Fibroblast of skin of right quadriceps (primary cell): ENCODE measurements at places on chromosomes 5 and 9.

GRCh38 chr5:95045181-95045965, 239.5 kb downstream of the MCTP1 start:
- DNase-seq, result no peak

DNA sequence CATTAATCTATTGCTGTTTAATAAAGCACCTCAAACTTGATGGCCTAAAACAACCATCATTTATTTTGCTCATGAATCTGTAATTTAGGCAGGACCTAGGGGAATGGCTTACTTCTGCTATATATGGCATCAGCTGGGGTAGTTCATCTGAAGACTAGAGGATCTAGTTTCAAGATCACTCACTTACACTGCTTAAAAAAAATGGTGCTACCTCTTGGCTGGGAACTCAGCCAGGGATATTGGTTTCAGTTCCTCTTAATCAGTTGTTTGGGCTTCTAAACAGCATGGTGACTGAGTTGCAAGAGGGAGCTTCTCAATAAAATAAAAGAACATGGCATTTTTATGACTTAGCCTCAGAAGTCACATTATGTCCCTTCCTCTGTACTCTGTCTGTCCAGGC, 142.0 kb downstream of the FAM114A2 start:
- DNase-seq, result peak; percentile 80

- no peak for DNase-seq
Measured at GRCh38 chr5:156715287-156715686, 134.8 kb upstream of the PPP1R2B start.

DNA sequence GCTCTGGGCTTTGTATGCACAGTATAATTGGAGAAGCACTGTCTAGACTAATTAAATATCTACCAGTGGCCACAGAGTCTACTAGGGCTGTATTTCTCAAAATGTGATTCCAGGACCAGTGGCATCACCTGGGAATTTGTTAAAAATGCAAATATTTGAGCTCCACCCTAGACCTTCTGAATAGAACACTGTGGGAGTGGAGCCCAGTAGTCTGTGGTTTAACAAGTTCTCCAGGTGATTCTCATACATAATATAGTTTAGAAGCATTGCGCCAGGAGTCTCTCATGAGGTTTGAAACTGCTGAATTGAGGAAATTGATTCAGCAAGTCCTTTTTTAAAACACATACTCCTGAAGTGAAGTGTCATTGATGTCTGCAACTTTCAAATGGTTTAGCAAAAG, 74.7 kb downstream of the FCHO2 start:
- DNase-seq, result peak; percentile 9

GRCh38 chr5:179536676-179537075, 13.7 kb upstream of the RUFY1 start:
- peak; percentile 22 for DNase-seq

DNA sequence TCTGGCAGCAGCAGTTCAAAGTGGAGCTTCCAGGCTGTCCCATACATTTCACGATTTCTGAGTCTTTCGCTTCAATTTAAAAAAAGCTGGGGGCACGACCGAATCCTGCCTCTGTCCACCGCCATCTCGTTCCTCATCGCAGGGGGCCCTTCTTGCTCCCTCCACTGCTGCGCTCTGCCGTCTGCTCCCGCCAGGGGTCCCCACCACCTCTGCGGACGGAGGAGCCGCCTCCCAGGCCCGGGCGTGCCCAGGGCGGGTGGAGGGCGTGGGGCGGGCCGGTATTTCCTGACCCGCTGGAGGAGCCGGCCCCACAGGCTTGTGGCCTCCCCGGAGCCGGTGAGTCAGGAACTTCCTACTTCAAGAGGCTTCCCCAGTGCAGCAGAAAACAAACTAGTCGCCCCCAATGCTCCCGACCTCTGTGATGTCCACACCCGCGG, 50.4 kb downstream of the USP20 start:
- DNase-seq, result peak; percentile 88

GRCh38 chr5:100854591-100854990, 48.5 kb downstream of the ST8SIA4 start:
- DNase-seq, result no peak

DNA sequence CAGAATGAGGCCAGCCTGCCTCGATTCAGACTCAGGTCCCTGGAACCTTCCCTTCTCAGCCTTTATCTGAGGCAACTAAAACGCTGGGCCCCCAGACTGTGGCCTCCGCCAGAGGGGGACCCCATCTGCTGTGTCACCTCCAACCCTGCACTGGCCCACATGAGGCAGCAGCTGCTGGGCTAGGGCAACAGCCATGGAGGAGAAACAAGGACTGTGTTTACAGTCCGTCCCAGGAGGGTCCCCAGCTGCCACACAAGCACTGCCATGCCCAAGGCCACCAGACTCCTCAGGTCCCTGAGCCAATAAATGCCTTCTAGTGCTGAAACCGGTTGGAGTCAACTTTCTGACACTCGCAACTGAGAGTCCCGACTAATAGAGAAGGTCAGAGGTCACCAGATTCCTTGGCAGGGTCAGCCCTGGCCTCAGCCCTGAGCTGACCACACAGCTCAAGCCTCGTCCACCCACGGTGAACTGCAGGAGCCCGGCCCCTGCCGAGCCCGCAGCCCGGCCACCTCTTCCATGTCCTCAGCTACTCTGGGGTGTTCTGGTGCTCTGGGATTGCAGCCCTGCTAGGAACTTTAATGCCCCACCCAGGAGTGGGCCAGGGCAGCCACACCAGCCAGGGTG, 77.0 kb downstream of the ZNF354C start:
- no peak for DNase-seq

GRCh38 chr5:135245521-135246499, 153.2 kb downstream of the MACROH2A1 start:
- peak; percentile 59 for DNase-seq

DNA sequence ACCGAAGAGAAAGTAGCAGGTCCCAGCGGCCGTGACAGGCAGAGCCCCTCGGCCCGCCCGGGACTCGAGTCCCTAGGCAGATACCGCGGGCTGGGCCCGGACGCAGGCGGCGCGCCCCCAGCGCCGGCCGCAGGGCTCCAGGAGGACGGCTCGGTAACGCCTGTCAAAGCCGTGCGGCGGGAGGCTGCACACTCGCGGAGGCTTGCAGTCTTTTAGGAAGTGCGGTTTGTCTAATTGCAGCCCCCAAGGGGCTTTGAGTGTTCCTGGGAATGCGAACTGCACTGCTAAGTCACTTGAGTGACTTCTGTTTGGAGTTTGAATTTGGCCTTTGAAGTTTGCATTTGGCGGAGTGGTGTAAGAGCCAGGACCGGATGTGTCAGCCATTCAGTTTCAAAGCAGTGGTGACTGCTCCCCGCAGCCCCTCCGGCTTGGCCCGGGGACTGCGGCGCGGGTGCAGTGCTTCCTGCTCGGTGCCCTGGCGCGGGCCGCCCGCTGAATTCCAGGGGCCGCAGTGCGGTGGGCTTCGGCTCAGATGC, 1.3 kb downstream of the MAP3K1 start:
- peak; percentile 54 for DNase-seq

- peak; percentile 32 for DNase-seq
Measured at GRCh38 chr9:23686257-23686656, 139.8 kb downstream of the ELAVL2 start.

GRCh38 chr9:17699615-17700330, 120.9 kb downstream of the SH3GL2 start:
- no peak for DNase-seq

DNA sequence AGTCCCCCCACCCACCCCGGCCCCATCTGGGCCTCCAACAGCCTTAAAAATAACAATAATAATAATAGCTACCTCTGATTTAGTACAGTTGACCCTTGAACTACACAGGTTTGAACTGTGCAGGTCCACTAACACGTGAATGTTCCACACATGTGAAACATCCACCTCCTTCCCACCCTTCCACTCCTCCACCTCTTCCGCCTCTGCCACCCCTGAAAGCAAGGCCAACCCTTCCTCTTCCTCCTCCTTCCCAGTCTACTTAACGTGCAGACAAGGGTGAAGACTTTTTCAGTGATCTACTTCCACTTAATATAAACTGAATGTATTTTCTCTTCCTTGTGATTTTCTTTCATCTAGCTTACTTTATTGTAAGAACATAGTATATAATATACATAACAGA, 10.8 kb downstream of the PDGFRB start:
- no peak for DNase-seq

GRCh38 chr9:90546200-90546599, 96.4 kb downstream of the DIRAS2 start:
- DNase-seq, result peak; percentile 86

GRCh38 chr5:135174315-135175096, 140.5 kb upstream of the PITX1 start:
- DNase-seq, result no peak

GRCh38 chr5:73599380-73599779, 26.6 kb upstream of the ARHGEF28 start:
- no peak for DNase-seq

- peak; percentile 57 for DNase-seq
Measured at GRCh38 chr9:17135295-17136160, 688 bp downstream of the CNTLN start.

GRCh38 chr5:43215073-43215631, 23.1 kb downstream of the NIM1K start:
- no peak for DNase-seq

DNA sequence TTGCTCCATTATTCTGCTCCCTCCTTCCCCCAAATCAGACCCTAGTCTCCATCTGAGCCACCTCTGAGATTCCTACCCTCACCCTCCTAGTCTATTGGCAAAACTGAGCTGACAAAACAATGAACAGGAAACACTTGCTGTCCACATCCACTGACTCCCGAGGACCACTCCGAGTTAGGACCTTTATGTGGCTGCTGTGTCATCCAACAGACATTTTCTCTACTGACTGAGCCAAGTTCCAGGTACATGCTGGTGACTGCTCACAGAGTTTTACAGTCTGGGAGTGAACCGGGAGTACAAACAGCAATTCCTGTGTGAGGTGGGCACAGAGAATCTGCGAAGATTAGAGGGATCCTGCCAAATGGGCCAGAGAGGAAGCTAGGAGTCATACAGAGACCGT, 39.2 kb downstream of the CFAP90 start:
- no peak for DNase-seq

DNA sequence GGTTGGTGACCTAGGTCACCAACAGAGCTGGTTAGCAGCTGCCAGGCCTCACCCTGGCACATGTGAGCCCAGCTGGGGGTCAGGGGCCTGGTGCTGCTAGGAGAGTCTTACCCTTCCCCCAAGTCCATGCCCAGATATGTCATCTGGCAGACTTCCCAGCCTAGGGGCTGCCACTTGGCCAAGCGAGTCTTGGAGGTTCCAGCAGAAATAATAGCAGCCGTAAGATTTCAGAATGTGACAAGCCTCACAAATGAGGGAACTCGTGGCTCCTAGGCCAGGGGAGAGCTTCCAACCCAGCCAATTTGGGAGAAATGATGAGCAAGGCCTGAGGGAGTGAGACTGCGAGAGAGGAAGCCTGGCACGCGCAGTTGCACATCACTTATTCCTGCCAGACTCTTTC, 11.1 kb downstream of the URM1 start:
- no peak for DNase-seq

- no peak for DNase-seq
Measured at GRCh38 chr5:80184235-80185023, 71.4 kb downstream of the SERINC5 start.

DNA sequence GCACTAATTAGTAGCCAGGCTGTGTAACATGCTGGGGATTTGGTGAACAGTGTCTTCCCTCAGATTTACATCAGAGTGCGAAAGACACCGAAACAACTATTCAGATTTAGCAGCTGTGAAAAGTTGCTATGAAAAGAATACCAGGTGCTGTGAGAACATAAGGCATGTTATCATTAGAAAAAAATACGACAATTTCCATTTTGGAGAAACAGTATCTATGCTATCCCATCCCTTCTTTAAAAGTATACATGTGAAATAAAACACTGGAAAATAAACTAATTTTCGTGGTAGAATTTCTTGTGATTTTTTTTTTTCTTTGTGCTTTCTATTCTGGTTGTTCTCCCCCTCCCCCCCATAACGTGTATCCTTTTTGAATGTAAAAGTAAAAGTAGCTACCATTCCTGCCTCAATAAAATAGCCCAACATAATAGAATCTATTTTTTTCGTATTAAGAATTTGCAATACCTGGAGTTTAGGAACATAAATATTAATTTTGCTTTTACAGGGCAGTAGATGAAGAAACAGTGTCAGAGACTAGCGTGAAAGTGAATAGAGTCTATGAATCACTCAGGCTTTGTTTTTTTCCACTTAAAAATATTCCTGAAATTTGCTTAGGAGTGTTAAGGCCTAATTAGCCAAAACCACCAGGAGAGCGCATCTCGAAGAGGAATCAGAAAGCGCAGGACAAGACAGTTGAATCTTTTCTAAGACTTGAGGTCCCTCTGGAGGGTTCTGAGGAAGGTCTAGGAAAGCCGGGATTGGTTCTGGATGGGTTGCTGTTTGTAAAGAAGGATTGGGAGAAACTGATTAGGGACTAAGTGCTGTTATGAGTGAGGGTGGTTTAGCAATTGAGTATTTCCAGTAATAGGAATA, 813 bp upstream of the SLU7 start:
- DNase-seq, result no peak

DNA sequence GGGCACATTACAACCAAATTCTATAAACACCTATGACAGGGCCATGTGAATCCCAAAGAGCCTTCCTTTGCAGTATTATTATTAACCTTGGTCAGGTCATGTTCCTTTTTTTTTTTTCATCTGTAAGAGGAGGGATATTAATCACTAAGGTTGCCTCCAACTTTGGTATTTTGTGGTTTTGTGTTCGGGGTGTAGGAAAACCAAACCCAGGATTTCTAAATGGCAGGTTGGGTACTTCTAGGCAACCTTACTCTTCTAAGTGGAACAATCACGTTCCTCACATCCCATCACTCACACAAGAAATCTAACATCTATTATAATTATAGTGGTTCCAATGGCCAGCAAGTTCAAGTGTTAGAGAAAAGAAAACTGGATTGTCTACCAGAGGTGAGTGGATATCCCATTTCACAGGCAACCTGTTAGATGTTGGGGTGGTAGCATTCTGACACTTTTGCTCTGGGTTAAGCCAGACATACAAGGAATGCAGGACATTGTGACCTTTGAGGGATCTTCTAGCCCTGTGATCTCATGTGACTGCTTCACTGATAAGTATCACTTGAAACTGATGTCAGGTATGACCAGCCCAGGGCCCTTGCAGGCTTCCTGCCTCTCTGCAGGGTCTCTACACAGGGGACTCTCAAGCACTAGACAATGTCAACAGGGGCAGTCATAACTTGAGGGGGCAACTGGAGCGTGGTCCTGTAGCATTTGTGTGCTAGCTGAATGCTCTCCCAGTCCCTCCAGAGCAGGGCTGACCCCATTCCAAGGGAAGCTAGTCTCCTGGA, 126.2 kb upstream of the VLDLR start:
- no peak for DNase-seq

DNA sequence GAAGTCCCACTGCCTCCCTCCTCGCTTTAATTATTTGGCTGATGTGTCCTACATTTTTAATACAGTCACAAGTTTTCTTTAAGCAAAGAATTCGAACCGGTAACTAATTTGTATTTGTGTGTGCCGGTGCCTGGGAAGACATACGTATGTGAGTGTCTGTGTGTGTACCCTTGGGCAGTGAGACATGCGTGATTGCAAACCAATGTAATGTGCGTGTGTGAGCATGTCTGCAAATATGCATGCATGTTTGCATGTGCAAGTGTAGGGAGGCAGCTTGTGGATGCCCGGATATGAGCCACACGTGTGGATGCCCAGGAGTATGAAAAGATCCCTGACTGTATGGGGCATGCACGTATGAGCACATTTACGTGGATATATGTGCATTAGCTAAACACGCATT, 44.4 kb upstream of the NEK6 start:
- no peak for DNase-seq
